Transverse colon (tissue), 4 donors: ENCODE measurements at places on chromosomes 7 and 10. TPM values are rescaled to one million over a fixed set of nuclear protein-coding genes. Genes with fewer than 3 reads are reported as not detected.

DNA sequence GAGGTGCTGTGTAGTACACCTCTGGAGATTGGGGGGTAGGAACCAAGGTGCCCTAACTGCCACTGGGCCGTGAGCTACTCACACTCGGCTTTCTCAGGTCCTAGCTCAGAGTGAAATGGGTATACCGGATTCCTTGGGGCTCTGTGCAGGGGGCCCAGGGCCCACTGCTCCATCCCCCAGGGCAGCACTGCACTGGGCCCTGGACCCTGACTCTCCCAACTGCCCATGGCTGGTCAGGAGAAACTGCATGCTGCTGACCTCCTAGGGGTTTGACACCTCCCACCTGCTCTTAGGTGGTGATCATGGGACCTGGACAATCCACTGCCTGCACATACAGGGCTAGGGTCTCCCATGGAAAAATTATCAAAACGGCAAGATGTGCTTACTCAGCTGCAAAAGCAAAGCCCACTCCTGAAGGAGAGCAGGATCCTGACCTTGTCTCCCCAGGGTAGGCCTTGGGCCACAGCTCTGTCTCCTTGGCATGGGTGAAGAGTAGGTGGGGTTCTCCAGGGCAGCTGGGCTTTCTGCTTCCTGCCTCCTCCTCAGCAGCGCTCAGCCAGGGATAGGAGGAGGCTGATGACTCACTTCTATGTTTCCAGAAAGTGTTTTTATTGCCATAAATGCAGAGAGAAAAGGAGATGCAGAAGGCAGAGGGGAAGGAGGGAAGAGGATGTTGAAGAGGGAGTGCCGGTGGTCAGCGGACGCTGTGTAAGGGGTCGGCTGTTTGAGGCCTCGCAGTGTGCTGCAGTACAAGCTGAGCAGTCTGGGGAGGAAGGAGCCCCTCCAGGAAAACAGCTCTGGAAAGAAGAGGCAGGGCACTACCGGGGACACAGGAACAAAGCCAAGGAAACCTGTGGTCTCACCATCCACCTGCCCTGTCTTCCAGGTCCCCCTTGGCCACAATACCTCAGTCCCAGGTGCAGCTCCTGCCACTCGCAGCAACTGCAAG, 107.8 kb downstream of the ARHGAP22 start:
- DNase-seq, result no peak

DNA sequence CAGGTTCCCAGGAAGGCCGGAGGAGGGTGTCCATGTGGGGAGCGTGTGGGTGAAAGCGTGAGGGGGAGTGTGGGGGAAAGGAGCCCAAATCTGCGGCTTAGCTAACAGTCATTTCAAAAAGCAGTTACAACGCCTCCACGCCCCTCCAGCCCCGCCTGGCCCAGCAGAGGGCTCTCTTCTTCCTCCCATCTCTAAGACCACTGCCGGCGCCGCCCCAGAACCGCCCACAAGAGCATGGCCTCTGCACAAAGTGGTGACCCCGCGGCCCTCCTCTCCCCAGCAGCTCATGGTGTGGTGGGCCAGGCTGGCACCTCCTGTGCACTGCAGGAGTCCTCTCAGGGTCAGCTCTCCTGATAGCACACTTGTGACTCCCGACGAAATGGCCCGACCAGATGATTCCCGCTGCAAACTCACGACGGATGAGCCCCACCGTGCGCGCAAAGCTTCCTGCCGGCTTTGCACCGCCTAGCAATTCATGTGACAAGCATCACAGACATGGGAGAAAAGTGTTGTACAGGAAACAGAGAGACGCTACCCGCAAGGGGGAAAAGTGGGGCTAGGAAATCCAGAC, 12.4 kb upstream of the HUS1 start:
- DNase-seq, result peak; percentile 89

GRCh38 chr7:78179211-78179610, 380.6 kb downstream of the PHTF2 start:
- DNase-seq, result no peak

The CHST3 gene
- 1.6 TPM for total RNA-seq

GRCh38 chr7:154986200-154986945, 16.6 kb downstream of the PAXIP1 start:
- no peak for DNase-seq

DNA sequence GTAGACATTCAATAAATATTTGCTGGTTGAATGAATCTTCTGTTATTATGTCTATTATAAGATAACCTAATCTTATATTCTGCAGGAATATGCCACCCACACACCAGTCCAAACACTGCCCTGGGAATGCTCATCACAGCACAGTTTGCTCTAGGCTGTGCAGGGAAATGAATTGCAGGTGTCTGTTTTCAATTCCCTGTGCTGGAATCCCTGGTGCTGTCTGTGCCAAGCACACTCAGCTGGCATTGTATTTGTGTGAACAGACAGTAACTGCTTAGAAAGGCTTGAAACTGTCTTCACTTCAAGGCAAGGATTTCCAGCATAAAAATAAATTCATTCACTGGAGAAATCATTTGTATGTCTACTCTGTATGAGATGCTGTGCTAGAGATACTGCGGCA, 20.2 kb downstream of the ATOH7 start:
- no peak for DNase-seq

- DNase-seq, result no peak
Measured at GRCh38 chr7:97014145-97014750, 8.9 kb downstream of the DLX6 start.

The GAD2 gene
- not detected for total RNA-seq

DNA sequence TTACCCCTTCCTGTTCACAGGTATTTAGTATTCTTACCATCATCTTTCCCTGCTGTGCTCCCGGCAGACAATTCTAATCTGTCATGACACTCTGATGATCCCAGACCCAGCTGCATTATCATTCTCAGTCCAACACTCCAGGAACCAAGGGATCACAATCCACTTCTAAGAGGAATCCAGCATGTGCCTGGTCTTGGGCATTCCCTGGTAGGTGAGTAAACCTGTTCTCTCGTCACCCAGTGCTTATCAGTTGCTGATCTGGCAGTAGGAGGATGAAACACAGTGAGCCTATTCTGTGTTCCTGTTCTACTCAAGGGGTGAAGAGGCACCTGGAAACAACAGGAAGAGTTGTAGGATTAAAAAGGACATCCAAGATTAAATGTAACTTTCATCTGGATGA, 1.3 kb upstream of the DMBT1 start:
- no peak for DNase-seq

GRCh38 chr7:34991938-34992840, 45.1 kb downstream of the DPY19L1 start:
- peak; percentile 51 for DNase-seq

GRCh38 chr7:78264105-78264504, 465.5 kb downstream of the PHTF2 start:
- DNase-seq, result no peak

DNA sequence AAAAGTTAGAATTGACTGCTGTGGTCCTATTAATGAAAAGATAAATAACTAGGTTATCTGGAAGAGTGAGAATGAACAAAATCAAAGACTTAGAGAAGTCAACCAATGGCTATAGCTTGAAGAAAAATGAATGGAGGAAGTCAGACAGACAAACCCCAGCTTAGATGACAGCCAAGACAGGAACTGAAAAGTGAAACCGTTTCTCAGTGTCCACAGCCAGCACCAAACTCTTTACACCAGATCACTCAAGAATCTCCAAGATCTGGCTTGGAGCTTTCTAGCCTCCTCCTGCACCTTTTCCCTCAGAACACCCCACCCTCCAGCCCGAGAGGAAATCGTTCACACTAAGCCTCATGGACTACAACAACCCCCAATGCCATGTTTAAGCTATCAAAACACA, 167.0 kb downstream of the SFMBT2 start:
- DNase-seq, result no peak

- DNase-seq, result no peak
Measured at GRCh38 chr7:10779465-10780399, 193.9 kb upstream of the PHF14 start.

DNA sequence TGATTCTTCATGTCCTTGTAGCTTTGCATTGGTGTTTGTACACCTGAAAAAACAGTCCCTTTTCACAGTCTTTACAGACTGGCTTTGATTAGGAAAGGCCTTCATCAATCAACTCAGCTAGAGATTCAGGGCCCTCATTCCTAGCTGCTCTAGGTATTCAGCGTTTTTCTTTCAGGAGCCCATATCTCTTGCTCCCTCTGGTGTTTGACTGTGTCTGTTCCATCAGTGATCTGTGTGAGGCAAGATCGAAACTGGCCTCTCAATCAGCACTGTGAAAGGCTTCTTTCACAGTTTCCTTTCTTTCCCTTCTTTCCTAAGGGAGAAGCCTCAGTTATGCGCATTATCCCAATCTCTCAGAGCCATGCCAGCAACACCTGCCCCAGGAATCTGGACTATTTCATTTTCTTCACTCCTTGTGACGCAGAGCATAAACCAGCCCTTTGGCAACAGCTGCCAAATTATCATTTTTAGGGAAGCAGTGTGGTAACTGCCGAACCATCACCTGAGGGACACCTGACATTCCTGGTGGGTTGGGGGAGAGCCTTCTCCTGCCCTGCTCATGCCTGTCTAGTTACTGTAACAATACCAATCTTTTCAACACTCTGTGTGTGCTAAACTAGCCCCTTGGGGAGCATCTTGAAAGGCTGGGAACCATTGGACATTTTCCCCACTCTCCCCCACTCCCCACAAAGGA, 75.7 kb upstream of the CCDC71L start:
- peak; percentile 27 for DNase-seq

The GPR15LG gene
- 480 TPM for total RNA-seq

DNA sequence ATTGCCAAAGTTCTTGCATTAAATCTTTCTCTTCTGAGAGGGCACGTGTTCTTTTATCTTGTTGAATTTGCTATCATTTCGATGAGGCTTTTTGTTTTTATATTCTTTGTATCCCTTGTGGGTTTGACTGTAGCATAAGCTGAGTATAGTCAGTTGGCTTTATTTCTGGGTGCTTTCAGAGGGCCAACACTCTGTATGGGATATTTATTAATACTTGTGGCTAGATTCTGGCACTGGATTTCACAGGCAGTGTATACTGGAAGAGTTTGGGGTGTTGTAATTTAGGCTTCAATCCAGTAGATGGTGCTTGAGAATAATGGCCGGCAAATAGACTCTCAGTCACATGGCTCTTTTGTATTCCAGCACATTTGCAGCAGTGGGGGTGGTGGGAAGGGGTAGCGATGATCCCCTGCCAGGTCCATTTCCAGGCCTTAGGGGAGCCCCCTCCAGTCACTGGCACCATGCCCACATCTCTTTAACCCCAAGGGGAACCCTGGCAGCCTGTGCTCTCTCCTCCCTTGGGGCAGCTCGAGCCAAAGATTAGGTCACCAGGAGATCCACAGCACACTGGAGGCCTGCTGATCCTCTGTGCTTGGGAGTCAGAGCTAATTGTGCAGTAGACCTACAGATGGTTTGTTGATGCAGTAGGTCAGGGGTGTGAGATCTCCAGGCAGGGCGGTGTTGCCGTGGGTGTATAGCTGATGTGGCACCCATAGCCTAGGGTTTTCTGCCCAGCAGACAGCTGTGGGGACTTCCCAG, 81.8 kb downstream of the PTPN20 start:
- DNase-seq, result peak; percentile 25

GRCh38 chr7:132182992-132183391, 393.3 kb downstream of the PLXNA4 start:
- DNase-seq, result no peak

GRCh38 chr10:71975087-71975870, 11.1 kb downstream of the CHST3 start:
- DNase-seq, result peak; percentile 55

DNA sequence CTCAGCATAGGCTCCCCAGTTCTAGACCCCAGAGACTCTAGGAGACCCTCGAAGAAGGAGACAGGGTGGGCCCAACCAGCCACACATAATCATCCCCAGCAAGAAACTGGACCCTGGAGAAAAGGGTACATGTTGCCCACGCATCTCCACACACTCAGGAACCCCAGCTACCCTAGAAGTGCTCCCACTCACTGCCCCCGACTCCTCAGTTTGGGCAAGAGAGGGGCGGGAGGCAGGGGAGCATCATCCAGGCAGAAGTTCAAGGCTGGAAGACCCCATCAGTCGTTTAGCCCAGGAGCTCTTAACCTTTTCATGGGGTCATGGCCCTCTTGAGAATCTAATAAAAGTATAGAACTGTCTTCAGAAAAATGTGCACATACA, 1.8 kb upstream of the ZNF467 start:
- DNase-seq, result no peak

GRCh38 chr10:73902351-73902750, 8.6 kb upstream of the PLAU start:
- no peak for DNase-seq

The PRF1 gene
- total RNA-seq, result 0.80 TPM

- DNase-seq, result no peak
Measured at GRCh38 chr10:68010426-68010940, 64.6 kb downstream of the HERC4 start.

GRCh38 chr7:157689269-157690057, 352.7 kb downstream of the DNAJB6 start:
- no peak for DNase-seq

The BMPER gene
- 2.5 TPM for total RNA-seq

The ACSM6 gene
- total RNA-seq, result not detected

DNA sequence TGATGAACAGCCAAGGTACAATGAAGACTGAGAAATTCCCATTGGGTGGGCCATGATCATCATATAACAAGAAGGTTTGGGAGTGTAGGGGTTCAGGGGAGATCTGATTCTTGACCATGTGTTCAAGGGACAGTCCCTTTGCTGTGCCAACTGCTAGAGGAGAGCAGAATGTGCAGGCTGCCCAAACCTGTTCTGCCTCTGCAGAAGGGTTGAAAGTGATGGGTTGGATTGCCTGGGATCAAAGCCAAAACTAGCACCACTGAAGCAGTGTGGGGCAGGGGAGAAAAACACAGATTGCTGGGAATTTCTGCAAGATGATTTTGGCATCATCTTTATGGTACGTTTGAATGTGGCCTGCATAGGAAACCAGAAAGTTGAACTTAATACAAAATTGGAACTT, 303.9 kb downstream of the OTUD1 start:
- DNase-seq, result no peak

DNA sequence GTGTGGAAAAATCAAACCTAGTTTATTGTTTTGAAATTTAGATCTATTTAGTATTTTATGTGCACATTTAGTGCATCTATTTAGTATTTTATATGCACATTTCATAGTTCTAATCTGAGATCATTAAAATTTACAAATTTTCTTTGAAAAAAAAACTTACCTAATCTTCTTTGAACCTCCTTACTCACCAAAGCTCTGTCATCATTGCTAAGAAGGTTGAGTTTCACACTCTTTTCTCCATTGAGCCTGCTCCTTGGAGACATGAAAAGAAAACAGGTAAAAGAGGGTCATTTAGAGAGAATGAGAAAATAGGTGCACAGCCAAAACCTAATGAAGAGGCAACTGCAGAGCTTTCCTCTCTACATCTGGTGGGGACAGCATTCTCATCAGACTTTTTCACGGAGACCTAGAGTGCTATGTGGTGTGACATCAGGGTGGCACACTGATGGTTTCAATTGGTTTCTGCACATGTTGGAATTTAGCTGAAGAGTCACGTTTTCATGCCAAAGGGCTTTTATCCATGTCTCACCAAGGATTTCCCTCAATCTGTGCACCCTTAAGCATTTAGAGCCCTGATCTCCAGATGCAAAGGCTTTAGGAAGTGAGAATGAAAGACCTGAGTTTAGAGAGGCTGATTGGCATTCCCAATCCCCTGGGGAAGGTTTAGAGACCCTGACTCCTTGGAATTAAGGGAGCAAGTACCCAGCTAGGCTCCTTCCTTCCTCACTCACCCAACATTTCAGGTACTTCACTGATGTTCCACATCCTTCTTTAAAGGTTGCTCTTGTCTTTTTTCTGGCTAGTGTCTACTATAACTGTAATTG, 89.2 kb upstream of the CAPZA2 start:
- no peak for DNase-seq

- DNase-seq, result no peak
Measured at GRCh38 chr10:132110111-132110521, 44.4 kb downstream of the JAKMIP3 start.

The PRPS1L1 gene
- total RNA-seq, result not detected

GRCh38 chr10:34102237-34102673, 712.8 kb downstream of the PARD3 start:
- DNase-seq, result peak; percentile 35

- no peak for DNase-seq
Measured at GRCh38 chr7:75038508-75038907, 35.1 kb downstream of the RCC1L start.
